ENCODE measurements at places on chromosomes 11 and 22. TPM values are rescaled to one million over a fixed set of nuclear protein-coding genes. Genes with fewer than 3 reads are reported as not detected.

Gene TYR
- not detected for total RNA-seq

- no peak for DNase-seq
These were observed 40.6 kb downstream of the FANCF start for GRCh38 chr11:22584976-22585375.

GRCh38 chr22:48102581-48102980, 1340.1 kb downstream of the TBC1D22A start:
- no peak for DNase-seq

GRCh38 chr22:42431401-42432019, 693 bp downstream of the NFAM1 start:
- peak; percentile 55 for DNase-seq

DNA sequence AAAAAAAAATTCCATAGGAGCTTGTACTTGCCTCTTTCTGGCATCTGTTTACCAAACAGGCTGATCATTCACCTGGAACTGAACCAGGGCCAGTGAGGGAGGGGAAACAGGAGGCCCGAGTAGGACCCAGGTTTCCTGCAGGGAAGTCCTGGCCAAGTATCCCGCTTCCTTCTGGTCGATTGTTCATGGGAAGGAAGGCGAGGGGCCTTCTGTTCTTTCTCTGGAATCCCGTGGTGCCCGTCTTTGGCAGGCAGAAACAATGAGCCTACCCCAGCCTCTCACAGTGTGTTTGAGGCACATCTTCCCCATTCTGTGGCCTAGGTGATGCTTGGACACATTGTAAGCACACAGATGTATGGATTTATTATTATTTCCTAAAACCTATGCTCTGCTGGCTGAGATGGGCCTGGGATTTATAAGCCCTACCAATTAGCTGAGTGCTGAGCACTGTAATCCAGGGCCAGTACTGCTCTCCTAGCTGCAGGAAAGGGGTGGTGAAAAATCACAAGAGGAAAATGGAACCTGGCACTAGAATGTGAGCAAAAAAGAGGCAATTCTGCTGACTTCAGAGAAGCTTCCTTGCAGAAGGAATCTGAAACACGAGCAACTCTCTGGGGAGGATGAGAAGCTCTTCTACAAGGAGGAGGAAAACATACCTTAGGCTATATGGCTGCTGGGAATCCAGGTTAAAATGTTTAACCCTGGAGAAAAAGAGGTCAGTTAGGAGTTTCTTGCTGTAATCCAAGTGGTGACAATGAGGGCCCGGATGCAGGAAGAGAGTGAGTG, 53.5 kb downstream of the PRR5L start:
- DNase-seq = no peak

- no peak for DNase-seq
These were observed 650.1 kb upstream of the RAG2 start for GRCh38 chr11:37248145-37248544.

Gene RPS6KA4
- 13.5 TPM for total RNA-seq

GRCh38 chr22:29190918-29191317, 14.8 kb upstream of the EMID1 start:
- DNase-seq = no peak

DNA sequence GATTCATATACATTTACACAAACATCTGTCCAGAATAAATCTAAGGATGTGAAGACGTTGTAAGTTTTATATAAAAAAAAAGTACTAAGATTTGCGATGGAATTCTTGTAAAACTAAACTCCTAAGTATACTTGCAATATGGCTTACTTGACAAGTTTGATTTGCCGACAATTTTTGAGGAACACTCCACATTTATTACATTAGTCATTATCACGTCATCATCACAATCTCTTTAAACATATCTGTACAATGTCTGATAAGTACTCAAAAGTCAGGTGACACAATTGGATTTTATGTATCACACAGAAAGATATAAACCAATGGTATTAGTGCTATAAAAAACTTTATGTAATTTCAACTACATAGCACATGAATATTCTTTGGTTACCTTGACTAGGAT, 30.4 kb downstream of the IMMP1L start:
- DNase-seq = no peak

DNA sequence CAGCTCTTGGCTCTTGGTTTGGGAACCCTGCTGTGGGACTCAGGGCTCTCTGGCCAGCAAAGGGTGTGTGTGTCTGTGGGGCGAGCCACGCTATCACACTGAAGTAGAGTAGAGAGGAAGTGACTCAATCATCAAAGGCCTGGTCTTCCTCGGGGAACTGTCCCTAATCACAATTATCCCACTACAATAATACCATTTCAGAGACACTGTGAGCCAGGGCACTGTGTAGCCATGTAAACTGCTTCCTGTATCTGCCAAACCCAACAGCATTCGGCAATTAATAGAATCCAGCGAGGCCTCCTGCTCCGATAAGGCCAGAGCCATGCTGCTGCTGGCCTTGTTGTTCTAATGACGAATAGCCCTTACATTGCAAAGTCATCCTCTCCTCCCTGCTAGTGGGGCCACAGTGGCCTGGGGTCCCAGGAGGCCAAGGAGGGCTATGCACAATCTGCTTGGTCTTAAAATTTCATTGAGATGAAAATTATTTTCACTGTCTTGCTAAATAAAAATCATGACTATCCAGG, 49.8 kb upstream of the LMO2 start:
- no peak for DNase-seq

- DNase-seq = peak; percentile 65
These were observed 18.8 kb downstream of the APOL2 start for GRCh38 chr22:36220451-36220921.

DNA sequence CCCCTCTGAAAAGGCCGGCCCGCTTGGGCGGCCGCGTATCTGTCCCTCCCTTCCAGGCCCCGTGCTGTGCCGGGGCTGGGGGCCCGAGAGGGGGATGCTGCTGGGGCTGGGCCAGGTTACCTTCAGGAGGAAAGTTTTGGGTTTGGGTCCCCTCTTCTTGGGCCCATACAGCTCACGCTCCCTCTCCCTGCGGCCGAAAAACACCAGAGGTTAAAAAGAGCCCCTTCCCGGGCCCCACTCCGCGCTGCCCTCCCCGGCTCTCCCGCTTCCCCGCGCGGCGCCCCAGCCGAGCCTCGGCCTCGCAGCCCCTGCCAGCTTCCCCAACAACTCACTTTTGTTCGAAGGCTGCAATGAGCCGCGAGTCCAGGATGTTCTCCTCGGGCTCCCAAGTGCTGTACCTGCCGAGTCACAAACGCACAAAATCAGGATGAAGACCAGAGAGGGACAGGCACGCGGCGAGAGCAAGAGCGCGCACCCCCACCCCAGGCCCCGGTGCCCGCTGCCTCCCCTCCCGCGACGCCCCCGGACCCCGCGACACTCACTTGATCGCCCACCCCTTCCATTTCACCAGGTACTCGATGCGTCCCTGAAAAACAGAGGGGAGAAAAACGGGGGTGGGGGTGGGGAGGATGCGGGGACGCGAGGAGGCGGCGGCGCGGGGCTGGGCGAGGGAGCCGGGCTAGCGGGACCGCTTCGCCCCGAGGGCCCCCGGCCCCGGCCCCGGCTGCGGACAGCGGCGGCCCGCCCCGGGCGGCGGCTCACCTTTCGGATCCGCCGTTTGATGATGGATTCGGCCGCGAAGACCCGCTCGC, 450 bp downstream of the CBX6 start:
- DNase-seq = peak; percentile 74

Gene PYGM
- total RNA-seq = 1.1 TPM

- no peak for DNase-seq
These were observed 177.1 kb upstream of the RAG2 start for GRCh38 chr11:36775130-36775529.

- no peak for DNase-seq
These were observed 149.3 kb upstream of the B3GAT1 start for GRCh38 chr11:134561331-134561720.

DNA sequence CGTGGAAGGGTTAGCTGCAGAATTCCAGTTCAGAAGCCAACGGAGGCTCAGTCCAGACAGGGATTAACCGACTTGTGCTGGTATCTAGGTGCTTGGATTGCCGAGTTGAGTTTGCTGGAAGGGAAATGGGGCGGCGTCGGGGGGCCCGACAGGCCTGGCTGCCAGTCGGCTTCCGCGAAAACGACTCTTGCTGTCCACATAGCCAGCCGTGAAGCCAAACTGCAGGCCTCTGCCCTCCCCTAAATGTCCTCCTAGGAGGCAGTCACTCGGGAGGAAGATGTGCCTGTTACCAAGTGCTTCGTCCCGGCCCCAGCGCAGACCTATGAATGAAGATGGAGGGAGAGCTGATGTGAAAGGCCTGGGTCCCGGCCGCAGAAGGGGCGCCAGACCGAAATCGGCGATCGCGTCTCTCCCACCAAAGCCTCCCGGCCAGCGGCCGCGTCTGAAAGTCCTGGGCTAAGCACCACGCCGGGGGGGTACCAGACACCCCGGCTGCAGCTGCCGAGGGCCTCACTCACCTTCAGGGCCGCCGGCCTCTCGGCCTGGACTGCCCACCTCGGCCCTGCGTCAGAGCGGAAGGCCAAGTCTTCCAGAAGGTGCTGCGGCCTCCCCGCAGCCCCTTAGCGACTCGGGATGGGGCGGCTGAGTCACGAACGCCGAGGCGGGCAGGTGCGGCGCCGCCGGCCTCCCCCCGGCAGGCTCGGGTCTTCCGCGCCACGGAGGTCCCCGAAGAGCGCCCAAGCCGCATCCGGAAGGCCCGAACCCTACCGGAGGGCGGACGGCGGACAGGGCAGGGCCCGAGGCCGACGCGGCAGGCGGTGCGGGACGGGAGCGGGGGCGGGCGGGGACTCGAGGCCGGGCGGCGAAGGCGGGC, 7.5 kb downstream of the DPAGT1 start:
- DNase-seq = peak; percentile 64

DNA sequence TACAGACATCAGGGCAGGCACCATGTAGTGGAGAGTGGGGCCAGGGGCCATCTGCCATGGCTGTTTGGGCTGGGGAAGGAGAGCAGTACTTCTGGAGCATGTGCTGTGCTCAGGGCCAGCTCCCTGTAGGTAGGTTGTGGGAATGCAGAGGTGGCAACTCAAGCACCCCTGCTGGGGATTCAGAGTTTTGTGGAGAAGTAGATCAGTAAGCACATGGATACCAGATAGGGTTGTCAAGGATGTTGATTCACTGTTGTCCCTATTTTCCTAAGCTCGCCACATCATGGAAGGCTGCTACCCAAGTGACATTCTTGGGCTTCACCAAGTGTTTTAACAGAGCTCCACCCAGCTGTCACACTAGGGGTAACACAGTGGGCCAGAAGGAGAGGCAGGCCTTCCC, 67.2 kb downstream of the BMAL1 start:
- peak; percentile 80 for DNase-seq

DNA sequence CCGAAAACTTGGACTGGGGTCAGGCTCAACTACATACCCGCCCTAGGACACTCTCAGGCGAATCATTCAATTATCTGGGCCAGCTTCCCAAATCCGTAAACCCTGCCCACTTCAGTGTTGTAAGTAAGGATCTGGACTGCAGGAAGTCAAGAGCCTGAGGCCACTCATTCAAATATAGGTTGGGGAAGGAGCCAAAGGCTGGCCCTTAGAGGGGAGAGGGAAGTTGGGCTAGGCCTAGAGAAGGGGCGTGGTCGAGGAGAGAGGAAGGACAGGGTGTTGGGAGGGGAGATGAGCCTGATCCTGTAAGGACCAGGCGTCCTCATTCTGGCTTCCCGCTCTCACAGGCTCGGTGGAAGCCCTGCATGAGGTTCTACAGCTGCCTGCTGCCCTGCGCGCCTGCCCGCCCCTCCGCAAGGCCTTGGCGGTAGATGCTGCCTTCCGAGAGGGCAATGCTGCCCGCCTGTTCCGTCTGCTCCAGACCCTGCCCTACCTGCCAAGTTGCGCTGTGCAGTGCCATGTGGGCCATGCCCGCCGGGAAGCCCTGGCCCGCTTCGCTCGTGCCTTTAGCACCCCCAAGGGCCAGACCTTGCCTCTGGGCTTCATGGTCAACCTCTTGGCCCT, 3.0 kb downstream of the SAC3D1 start:
- no peak for DNase-seq

Gene PDE3B
- total RNA-seq = 9.4 TPM

DNA sequence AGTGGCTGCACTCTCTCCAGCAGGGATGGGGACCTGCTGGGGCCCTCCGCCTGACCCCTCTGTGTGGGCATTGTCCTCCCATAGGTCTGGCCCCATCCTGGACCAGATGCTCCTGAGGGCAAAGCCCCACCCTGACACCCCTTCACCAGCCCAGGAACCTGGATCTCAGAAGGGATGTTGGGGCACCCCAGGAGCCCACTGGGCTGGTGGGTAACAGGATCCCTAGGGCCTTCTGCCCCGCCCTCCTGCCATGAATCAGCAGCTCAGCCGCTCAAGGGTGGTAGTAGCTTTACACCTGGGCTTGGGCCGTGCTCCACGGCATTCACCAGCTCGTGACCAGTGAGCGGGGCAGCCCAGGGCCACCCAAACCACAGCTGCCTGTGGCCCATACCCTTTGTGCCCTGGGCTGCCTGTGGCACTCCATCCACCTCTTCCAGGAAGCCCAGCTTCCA, 1.0 kb upstream of the MAPK12 start:
- no peak for DNase-seq

- DNase-seq = no peak
These were observed 40.9 kb downstream of the TBX1 start for GRCh38 chr22:19801340-19802000.

GRCh38 chr11:3835751-3836150, 5.0 kb downstream of the RHOG start:
- no peak for DNase-seq

DNA sequence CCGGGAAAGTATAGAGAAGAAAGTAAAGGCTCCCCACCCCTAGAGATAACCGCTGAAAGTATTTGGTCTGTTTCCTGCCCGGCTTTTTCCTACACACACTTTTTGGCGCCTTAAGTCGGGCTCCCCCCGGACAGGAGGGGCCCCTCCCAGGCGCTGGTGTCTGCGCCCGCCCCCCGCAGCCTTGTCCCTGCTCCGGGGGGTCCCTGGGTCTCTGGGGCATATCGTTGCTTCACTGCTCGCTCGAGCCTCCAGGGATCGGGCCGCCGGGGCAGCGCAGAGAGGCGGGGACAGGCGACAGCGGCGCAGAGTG, 928 bp upstream of the CRACR2B start:
- DNase-seq = no peak

Gene IGLL1
- not detected for total RNA-seq

- peak; percentile 63 for DNase-seq
These were observed 205.6 kb downstream of the ADAMTS15 start for GRCh38 chr11:130653838-130654636.

GRCh38 chr22:30439226-30439625, 13.7 kb downstream of the MTFP1 start:
- no peak for DNase-seq

GRCh38 chr22:19473578-19473977, 5.4 kb downstream of the UFD1 start:
- no peak for DNase-seq

DNA sequence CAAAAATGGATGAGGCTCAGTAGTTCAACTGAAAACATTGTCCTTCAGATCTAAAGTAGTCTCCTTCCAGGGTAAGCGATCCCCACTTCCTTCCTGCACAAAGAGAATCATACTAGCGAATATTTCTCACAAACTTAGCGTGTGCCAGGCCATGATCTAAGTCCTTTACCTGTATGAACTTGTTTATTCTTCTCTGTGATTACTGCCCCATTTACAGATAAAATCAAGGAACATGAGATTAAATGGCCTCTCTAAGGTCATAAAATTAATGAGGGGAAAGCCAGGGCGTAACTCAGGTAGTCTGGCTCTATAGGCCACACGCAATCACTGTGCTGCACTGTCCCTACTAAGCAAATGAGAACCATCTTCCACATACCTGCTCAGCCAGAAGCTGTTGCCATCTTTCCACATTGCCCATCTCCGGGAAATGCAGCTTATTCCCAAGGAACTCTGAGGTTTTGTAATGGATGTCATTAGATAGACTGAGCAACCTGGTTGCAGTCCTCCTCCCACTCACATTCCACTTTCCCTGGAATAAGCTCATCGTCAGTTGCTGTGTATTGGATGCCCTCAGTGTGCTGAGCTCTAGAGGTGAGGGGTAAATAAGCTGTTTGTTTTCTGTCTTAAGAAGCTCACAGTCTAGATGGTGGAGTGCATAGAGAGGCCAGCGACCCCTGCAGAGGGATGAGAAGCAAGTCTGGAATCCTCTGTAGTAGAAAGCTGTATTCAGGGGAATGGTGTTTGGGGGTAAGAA, 146.3 kb downstream of the SNX19 start:
- peak; percentile 75 for DNase-seq

Data from endodermal cell (in vitro differentiated cells).